ENCODE measurements at places on chromosomes 4 and X. TPM values are rescaled to one million over a fixed set of nuclear protein-coding genes. Genes with fewer than 3 reads are reported as not detected.

DNA sequence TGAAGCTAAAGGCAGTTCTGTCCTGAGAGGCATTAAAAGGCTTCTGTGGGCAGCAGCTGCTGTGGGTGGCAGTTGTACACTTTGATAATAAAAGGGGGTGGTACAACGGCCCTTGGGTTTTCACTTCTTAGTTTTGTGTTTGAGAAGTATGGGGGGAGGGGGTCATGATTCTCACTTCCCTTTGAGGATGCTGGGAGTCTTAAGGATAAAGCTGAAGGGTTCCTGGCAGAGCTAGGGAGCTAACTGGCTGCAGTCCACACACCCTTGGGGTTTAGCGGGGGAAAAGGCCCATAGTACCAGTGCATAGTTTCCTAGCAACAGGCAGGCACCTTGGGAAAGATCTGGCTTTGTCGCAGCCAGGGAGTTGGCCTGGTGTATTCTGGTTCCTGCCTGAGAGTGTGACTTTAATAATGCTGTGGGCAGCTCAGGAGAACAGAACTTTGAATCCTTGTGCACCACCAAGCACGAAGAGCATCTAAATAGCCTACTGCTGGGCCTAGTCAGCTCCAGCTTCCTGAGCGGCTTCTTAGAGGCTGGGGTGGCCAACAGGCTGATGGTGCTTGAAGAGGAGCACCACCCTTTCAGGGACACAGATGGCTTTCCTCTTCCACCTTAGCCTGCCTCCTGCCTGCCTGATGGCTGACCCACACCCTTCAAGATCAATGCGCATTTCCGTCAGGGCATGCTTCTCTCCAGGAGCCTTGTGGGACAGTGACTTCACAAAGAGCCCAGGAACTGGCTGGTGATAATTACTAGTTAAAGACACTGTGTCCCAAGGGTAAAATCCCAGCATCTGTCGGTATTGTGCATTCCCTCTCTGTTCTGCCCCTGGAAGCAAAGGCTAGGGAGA, 12.5 kb downstream of the ZBTB33 start:
- peaks cover 2% of the 10 kb centered on the region for H3K4me1 ChIP-seq
- H3K27me3 ChIP-seq, result no peaks in the 10 kb centered on the region
- H3K4me3 ChIP-seq, result no peak overlapping the region
- H3K27ac ChIP-seq, result no peak overlapping the region
- no peak for DNase-seq

- H3K36me3 ChIP-seq, result no peaks in the 10 kb centered on the region
- H3K4me3 ChIP-seq, result no peak overlapping the region
- no peak overlapping the region for H3K27ac ChIP-seq
- DNase-seq, result no peak
- peaks cover 35% of the 10 kb centered on the region for H3K4me1 ChIP-seq
These were observed 556.7 kb upstream of the BOD1L1 start for GRCh38 chr4:14184265-14184664.

DNA sequence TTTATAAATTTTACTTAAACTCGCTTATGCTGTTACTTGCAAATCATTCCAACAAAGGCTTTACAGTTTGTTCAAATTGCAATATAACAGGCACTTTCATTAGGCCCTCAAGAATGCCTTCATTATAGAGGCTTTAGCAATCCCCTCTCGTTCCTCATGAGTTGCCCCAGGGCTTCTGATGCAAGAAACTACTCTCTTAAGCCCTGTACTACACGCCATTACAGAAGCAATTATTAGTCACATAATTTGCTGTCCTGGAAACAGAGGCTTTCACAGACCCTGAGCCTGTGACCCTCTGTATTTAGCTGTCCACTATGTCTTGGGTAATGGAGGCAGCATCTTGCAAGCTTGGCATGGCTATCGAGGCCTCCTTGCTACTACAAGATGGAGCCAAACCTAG, 965.9 kb upstream of the DIAPH2 start:
- no peaks in the 10 kb centered on the region for H3K27me3 ChIP-seq
- H3K4me1 ChIP-seq, result no peaks in the 10 kb centered on the region
- H3K36me3 ChIP-seq, result no peaks in the 10 kb centered on the region
- DNase-seq, result no peak

DNA sequence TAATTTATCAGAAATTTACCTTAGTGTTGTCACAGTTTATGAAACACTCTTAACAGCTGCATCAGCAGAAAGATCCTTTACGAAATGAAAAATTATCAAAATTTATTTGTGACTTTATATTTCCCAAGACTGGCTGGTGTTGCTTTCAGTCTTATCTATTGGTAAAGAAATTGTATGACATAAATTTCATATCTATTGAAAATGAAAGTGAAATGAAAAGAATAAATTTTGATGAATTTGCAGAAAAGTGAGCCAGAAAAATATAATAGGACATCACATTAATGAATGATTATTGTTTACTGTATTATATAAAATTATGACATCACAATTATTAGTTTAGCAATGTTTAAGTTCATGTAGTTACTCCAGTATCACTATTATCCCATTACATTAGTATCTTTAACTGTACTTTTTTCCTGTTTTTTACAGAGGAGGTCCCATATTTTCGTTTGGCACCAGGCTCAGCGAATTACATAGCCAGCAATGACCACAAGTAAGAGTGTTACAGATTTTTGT, 13.2 kb upstream of the TMEM165 start:
- H3K36me3 ChIP-seq, result no peaks in the 10 kb centered on the region
- peaks cover 16% of the 10 kb centered on the region for H3K4me1 ChIP-seq
- no peak for DNase-seq
- H3K27me3 ChIP-seq, result no peaks in the 10 kb centered on the region
- no peak overlapping the region for H3K27ac ChIP-seq

GYPB gene
- total RNA-seq, result not detected

PRR32 gene
- total RNA-seq, result not detected

MAGEE2 gene
- not detected for total RNA-seq
